ENCODE measurements at places on chromosomes 11 and 22.

DNA sequence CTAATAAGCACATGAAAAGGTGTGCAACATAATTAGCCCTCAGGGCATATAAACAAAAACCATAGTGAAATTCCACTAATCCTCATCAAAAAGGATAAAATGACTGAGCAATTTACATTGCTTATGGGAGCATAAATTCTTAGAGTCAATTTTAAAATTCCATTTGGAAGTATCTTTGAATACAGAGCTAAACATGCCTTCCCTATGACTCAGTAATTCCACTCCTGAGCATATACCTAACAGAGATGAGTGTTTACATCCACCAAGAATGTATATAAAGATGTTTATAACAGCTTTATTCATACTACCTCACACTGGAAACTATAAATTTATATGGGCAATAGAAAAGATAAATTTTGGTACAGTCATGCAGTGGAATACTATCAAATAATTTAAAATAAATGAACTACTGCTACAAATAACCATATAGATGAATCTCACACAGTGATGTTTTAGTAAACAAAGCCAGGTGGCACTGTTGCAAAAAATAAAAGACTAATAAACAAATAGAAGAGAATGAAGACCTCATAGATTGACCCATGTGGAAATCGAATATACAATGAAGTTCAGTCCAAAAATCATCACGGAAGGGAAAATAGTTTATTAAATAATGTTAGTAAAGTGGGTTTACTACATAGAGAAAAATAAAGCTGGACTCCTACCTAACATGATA, 8.2 kb upstream of the OR2D2 start:
- DNase-seq = no peak

DNA sequence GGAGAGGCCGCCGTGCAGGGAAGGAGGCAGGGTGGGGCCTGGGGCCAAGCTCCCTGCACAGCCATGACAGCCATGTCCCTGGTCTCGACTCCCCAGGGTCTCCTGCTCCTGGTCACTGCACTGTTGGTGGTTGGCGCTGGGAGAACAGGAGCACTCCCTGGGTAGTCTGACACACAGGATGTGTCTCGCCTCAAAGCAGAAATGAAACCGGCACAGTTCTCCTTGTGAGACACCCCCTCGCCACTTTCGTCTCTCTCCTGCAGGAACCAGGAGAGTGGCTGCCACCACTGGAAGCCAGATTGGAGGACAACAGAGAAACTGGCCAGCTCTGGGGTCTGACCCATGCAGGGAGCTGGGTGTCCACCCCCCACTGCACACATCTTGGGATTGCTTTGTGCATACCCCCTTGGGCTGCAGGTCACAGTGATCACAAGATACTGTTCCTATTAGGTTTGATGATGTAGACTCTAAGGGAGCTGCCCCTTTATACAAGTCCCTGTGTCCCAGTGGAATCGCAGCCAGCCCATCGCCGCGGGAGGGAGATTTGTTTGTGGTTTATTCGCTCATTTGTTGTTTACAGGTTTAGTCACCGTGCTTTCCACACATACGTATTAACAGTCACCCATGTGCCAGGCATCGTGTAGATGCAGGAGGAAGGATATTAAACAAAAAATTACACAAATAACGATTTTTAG, 27.0 kb upstream of the YWHAH start:
- no peak for DNase-seq

DNA sequence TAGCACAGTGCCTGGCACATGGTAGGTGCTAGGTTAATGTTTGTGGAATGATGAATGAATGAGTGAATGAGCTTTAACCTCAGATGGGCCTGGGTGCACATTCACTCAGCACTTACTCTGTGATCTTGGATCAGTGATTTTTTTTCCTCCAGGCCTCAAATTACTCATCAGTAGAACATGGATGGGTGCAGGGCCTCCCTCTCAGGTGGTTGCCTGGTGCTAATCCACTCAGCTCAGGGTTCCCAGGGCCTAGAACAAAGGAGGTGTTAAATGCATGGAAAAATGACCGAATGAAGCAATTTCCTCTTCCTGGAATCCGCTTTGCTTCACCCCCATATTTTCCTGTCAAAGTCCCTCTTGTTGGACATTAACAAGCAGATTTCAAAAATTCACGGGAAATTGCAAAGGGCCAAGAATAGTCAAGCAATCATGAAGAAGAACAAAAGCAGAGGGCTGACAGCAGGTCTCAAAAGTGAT, 93.5 kb downstream of the MYEOV start:
- no peak for DNase-seq

DNA sequence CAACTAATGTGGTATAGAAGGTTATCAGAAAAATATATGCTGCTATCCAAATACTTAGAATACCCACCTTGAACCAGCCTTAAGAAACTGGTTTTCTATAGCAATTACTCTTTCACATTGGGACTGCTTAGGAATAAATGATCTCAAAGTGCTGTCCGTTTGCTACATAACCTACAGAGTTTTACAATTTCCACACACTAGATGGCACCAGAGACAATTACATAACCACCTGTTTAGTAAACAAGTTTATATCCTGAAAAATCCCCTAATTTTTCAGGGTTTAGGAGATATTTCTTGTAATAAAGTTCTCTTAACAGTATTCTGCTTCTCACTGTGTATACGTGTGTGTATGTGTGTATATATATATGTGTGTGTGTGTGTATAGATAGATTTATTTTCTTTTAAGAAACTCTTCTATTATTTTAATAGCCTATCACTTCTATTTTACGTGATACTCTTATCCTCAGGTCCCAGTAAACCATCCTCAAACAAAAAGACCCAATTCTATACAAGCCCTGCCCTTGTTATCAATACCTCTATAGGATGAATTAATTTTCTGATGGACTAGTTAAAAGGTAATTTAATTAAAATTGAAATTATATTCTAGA, 6.7 kb upstream of the OR5I1 start:
- DNase-seq = peak; percentile 10

GRCh38 chr11:134350381-134350780, 18.6 kb downstream of the GLB1L2 start:
- no peak for DNase-seq

GRCh38 chr11:29985248-29985647, 31.6 kb downstream of the KCNA4 start:
- no peak for DNase-seq

DNA sequence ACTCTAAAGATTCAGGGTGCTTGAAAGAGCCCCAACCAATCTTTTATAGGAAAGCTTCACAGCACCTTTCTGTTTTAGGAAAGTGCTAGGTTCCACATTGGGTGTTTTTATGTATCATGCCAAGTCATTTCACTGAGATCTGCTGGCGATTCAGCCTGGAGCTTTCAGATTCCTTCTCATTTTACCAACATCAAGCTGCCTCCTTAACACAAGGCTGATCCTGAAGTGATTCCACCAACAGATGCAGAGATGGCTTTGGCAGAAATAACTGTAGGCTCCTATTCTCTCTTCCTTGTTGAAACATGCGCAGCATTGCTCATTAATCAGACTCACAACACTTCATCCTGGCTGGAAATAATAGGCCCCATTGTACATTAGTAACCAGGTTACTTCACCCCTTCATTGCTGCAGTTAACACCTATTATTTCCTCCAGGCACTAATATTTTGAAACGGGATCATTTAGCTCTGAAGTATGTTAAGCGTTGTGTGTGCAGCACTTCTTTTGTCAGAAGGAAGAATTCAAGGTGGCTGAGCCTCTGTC, 89.0 kb downstream of the OPCML start:
- no peak for DNase-seq

- DNase-seq = no peak
Measured at GRCh38 chr11:1639102-1639620, 9.6 kb downstream of the KRTAP5-5 start.

DNA sequence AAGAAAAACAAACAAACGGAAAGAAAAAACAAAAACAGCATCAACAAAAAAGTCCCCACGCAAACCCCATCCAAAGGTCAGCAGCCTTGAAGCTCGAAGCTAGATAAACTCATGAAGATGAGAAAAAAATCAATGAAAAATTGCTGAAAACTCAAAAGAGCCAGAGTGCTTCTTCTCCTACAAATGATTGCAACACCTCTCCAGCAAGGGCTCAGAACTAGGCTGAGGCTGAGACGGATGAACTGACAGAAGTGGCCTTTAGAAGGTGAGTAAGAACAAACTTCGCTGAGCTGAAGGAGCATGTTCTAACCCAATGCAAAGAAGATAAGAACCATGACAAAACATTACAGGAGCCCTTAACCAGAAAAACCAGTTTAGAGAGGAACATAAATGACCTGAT, 18.4 kb upstream of the FTH1 start:
- DNase-seq = no peak

GRCh38 chr11:118358071-118358470, 1.3 kb upstream of the UBE4A start:
- no peak for DNase-seq

GRCh38 chr22:33028234-33028633, 29.9 kb downstream of the SYN3 start:
- DNase-seq = no peak

GRCh38 chr11:57546869-57547475, 9.6 kb downstream of the SMTNL1 start:
- DNase-seq = peak; percentile 11

GRCh38 chr11:287821-288477, 977 bp upstream of the PGGHG start:
- no peak for DNase-seq

- DNase-seq = no peak
Measured at GRCh38 chr11:124219126-124219525, 21.8 kb upstream of the OR8G1 start.

DNA sequence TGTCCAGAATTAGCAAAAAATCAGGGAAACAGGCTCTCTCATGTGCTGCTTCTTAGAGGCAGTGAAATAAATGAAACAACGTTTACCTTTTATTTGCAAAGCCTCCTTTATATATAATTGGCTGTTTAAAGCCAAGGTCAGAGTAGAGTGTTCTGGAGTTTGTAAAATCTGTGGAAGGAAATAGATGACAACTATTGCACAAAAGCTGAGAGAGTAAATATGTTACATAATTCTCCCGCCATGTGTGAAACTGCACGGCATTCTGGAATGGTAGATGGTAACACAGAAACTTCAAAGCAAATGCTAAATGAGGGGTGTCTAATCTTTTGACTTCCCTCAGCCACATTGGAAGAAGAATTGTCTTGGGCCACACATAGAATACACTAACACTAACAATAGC, 51.5 kb upstream of the FGF3 start:
- DNase-seq = no peak

DNA sequence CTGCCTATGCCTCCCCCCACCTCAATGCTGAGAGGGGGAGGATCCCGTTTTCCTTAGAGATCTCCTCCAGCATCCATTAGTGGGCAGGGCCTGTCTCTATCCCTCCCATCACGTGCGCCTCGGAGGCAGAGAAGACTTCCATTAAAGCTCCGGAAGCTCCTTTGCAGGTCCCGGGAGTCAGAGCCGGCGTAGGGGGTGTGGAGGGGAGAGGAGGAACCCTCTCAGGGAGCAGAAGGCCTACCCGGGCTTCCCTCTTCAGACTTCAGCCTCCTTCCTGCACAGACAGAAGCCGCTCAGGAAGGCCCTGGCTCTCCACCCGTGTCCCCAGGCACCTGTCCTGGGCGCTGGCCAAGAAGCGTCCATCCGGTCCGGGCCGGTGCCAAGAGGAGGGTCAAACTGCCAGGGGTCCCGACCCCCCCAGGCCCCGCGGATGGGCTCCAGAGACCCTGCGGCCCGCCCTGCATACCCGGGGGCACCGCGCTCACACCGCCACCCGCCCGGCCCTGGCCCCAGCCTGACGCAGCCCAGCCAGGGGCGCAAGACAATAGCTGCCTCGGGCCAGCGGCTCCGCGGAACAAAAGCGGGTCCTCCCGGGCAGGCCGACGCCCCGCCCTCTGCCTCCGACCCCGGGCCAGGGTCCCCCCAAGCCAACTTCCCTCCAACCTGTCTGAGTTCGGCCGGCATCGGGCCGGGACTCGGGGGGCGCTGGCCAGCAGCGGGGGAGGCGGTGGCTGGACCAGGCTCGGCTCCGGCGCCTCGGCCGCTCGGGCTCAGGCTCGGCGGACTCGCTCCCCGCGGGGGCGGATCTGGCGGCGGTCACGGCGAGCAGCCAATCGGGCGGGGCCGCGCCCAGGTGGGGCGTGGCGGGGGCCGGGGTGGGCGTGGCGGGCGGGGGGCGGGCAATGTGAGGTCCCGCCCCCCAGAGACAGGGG, 29.9 kb downstream of the ARVCF start:
- DNase-seq = no peak

- no peak for DNase-seq
Measured at GRCh38 chr11:33643167-33643824, 57.3 kb downstream of the C11orf91 start.

GRCh38 chr11:19201737-19202605, at the start of gene CSRP3:
CSRP3 (minus strand) TSS chr11:19201983; CDS start chr11:19192448, 9,535 bp downstream.
- DNase-seq = no peak

DNA sequence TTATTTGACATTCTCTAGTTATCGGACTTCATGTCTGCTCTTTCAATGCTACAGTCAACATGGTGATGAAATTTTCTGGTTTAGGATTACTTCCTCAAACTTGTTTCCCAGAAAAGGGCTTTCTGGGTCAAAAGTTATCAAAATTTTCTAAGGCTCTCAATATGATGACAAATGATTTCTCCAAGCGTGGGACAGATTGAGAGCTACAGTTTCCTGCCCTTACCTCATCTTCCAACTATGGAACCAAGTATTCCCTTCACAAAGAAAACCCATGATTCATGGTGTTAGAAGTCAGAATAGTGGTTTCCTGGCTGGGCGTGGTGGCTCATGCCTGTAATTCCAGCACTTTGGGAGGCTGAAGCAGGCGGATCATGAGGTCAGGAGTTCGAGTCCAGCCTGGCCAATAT, 17.8 kb downstream of the MYO18B start:
- DNase-seq = peak; percentile 92

DNA sequence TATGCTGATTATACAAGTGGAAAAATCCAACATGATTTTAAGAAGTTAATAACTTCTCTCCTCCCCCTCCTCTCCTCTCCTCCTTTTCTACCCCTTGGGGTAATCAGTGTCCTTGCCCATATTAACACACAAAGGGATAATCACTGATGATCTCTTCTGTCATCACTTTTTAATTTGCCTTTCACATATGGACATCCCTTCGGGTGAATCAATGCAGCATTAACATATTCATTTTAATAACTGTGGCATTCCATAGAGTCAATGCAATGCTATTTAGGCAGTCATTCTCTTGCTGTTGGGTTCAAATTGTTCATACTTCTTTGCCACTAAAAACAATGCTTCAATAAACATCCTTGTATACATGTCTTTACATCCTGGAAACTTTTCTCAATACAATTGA, 42.9 kb upstream of the GLYATL2 start:
- DNase-seq = no peak

GRCh38 chr11:70834277-70834940, 418.0 kb downstream of the SHANK2 start:
- DNase-seq = no peak

DNA sequence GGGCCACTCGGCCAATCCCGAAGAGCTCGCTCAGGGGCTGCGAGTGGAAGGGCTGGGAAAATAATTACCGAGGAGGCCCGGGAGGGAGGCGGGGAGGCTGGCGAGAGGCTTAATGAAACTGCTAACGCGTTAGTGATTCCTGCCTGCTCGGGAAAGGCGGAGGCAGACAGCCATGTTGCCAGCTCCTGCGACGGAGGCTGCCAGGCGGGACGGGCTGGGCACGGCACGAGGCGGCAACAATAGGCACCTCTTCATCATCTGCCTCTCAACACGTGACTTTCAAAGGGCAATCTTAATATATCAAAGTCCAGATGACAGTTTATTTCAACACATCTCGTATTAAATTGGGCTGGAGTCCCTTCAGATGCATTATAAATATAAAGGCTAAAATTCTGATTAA, 68.0 kb upstream of the TCF20 start:
- DNase-seq = no peak

Data from GM04503 (cell line).